WERI-Rb-1 (cell line): ENCODE measurements at places on chromosomes 3 and 15.

GRCh38 chr15:81814882-81815455 lies 230.8 kb downstream of the MEX3B start:
- no peak for DNase-seq

- no peak for DNase-seq
These were observed 29.1 kb downstream of the ANKRD28 start for GRCh38 chr3:15768421-15769255.

DNA sequence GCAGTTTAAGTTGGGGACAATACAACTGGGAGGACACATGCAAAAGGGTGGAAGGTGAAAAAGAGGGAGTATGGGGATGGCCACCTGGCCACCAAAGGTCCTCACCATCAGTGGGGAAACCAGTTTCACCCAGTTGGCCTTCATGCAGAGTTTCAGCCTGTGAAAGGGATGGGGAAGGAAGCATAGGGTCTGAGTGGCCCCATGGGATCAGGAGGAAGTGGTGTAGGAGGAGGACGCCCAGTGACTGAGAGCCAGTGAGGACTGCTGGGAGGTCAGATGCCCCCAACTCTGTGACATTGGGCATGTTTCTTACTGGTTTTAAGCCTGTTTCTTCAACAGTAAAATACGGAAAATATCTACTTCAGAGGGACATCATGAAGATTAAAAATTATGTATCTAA lies 16.3 kb downstream of the BCL2A1 start:
- no peak for DNase-seq

DNA sequence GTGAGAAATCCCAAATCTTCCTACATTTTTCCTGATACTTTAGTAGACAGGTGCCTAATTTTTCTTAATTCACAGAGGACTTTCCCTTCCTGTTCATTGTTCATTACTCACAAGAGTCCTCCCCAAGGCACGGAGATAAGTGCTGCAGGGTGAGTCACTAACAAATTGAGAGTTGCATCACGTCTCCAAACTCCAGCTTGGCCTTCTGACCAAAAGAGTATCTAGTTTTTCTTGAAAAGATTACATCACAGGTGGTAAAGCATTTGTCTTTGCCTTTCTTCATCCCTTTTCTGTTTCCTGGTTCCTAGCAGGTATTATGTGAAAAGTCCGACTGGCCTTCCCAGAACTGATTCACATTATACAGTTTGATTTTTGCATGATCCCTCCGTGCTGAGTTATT lies 24.9 kb upstream of the RASGRP1 start:
- no peak for DNase-seq

DNA sequence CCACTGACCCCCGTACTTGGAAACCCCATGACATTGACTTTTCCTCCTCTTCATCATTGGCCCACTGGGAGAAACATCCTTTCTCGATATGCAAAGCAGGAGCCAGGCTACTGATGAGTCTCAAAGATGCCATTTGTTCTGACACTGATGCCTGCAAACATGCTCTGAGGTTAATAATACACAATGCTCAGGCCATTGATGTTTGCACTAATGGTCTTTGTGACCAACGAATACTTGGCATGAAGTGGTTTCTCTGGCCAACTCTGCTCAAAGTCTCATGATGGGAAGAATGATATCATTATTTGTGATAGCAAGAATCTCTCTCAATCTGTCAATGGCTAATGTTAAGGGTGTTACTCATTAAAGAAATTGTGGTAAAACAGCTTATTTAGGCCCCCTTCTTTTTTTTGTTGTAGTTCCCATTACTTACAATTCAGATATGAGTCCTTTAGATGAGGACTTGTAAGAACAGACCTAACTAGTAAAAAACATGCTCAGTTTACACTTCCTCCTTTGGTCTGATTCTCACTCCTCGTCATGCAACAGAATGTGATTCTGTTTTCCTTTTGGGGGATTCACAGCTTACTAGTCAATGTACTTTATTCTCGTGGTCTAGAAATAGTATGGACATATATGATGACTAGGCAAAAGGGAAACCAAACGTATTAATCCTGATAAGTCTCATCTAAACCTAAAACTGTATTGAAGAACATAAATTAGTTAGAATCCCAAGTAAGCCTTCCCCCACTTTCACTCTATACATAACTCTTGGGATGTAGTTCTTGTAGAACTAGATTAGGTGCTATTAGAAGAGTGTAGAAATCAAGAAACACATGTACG lies 488.8 kb upstream of the DPPA4 start:
- no peak for DNase-seq

DNA sequence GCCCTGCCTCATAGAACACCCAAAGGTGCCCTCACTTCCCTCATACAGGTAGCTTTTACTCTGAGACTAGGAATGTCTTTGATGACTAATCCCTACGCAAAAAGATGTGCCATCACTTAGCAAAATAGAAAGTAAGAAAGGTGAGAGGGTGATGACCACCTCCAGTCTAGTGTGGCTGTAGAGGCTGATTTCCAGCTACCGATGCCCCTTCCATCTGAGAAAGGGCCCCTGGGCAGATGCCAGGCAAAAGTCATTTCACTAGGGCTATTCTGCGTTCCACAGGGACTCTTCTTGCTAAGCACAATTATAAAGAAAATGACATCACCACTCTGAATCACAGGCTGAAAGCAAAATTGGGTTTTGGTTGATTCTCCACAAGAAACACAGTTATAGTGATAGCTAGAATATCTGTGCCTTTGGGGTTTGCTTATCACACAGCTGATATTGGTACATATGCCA lies 77.4 kb downstream of the RBPMS2 start:
- no peak for DNase-seq

GRCh38 chr3:190617185-190617584 lies 103.3 kb downstream of the IL1RAP start:
- DNase-seq: no peak

DNA sequence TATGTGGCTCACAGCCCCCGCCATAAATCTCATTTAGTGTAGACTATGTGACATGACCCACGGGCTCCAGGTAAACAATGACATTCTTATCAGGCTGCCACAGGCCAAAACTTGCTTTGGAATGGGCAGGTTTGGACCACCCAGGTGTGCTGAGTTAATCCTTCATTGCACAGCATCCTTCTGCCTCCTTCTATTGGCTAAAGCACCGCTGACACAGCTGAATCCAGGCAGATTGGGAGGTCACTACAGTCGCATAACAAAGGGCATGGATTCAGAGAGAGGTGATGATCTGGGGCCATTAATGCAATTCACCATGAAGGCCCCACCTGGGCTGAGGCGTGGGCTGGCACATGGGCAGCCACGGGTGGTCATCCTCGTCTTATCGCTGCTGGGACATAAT lies 47.8 kb upstream of the GALNT15 start:
- DNase-seq: no peak

- DNase-seq: no peak
These were observed 3.6 kb downstream of the HGD start for GRCh38 chr3:120678331-120678947.

DNA sequence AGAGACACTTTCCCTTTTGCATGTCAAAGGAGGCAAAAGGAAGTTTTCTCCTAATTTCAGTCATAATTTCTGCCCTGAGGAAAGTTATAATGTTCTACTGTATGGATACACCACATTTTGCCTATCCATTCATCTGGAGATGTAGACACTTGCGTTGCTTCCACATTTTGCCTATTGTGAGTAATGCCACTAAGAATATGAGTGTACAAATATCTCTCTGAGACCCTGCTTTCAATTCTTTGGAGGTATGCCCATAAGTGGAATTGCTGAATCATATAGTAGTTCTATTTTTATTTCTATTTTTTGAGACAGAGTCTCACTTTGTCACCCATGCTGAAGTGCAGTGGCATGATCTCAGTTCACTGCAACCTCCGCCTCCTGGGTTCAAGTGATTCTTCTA lies 3.6 kb upstream of the CD276 start:
- no peak for DNase-seq

- no peak for DNase-seq
These were observed 107.2 kb downstream of the PGPEP1L start for GRCh38 chr15:98900356-98900755.

GRCh38 chr15:53559364-53560277 lies 199.8 kb downstream of the WDR72 start:
- no peak for DNase-seq

DNA sequence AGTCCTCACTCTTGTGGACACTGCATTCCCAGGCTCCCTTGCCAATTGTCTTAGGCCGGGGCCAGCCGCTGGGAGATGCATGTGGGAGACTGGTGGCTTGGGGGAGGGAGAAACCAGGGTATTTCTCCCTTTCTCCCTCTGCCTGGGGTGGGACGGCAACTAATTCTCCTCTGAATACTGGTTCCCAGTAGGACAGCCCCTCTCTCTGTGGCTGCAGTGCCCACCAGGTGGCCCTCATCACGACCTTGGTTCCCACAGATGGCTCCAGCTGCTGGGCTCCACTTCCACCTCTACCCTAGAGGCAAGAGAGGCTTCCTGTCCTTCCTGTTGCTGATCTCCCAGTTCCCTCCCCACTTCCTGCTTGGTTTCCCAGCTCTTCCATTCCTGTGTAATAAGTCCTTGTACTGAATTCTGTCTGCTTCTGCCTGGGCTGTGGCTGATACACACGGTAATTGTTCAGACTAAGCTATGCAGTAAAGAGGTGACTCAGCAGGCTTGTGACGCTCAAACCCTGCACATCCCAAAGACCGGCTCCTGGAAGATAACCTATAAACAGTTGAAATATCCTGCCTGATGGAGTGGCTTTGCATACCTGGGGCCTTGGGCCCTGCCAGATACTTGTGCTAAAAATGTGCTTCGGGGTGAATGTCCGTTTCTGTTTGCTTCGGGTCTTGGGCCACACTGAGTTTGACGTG lies 20.4 kb upstream of the COPG1 start:
- peak; percentile 16 for DNase-seq

DNA sequence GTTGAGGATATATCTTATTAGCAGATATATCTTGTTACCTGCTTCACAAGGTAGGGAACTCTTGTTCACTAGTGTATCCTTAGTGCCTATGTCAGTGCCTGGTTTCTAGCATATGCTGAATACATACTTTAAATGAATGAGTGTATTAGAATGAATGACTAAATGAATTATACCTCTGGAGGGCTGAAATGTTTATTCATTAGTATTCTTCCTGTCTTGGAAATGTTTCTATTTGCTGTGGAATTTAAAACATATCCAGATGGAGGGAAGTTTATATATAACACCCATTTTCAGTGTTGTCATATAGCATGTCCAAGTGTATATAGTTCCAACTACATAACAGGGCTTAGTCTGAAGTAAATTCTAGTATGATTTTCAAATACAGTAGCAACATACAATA lies 581.5 kb downstream of the TBL1XR1 start:
- DNase-seq: no peak

GRCh38 chr3:196050597-196050996 lies 31.3 kb downstream of the TFRC start:
- DNase-seq: no peak

DNA sequence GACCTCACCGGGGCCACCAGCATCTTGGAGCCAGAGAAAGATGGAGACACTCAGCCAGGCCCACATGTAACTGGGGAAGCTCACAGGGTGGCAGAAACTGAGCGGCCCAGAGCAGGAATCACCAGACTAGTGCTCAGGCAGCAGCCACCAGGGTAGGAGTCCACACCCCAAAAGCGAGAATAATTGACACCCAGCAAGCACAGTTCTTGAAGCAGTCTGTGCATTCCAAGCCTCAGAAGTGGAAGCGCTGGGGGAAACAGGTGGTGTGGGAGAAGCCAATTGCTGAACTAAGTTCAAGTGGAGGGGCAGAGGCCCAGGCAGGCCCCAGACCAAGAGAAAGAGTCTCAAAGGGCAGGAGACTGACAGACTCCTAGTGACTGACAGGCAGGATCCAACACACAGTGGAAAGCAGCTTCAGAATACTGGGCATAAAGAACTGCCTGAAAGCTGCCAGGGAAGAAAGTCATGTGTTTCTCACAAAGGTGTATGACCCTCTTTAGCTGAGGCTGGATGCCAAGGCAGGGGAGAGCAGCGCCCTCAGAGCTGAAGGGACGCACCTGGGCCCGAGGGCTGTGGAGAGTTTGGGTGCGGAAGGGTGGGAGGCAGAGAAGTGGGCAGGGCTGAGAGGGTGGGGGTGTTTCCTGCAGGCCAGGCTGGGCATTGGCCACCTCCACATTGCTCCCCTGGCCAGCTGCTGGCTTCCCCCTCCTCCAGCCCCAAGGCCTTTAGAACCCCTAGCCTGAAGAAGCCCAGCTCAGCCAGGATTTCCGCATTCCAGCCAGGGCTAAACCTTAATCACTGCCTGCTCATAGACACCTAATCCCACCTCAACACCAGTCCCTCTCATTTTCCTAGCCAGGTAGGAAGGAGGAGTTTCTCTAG lies 7.7 kb downstream of the NT5DC2 start:
- peak; percentile 73 for DNase-seq

DNA sequence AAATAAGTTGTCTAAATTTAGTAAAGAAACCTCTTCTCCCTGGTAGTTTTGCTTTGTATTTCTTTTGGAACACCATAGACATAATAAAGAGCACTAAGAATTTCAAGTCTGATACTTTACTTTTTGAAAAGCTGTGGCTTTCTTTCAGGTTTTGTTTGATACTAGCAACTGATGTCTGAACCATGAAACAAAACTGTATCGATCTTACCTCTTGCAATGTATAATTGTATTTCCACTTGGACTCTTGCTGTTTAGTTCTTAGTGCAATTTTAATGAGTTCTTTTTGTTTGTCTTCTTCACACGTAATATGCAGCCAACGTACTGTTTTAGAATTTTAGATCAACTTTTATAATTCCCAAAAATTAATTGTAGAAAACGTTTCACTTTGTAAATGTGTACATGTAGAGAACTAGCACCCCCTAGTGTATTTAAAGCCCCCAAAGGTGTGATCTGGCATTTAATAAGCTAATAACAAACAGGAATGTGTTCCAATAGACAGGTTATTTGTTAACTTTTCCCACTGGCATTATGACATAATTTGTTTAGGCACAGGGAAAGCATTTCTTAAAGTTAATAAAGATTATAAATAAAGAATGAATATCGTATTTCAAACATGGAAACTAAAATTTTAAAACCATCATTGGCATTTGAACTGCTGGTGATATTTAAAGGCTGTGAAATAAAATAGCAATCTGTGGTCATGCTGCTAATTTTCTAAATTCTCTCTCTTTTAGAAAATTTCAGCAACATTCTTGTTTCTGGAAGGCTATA lies 289.1 kb upstream of the DNAJC19 start:
- DNase-seq: no peak

DNA sequence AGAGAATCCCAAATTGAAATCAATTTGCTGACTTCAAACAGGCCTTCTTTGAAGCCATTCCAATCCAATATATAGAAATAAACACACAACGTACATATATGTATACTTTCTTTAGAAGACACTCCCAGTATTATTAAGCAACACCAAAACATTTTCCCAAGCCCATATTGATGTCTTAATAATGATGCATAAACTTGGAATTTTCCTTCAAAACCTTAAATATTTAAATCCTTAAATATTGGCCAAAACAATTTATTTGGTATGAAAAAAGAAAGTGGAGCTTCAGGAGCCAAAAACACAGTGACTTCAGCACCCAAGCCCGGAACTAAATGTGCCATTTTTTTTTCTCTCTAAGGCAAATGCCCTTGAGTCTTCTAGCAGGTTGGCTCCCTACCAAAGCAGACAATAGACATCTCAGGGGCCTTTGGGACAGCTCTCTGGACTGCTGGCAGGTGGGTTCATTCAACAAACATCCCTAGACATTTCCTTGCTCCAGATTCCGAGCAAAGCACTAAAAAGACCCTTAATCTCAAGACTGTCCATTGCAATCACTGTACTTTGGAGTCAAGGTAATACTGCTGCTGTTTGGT lies 384.7 kb downstream of the NTRK3 start:
- DNase-seq: no peak

GRCh38 chr3:107323723-107324122 lies 53.5 kb upstream of the CCDC54 start:
- DNase-seq: no peak
